Esophagus mucosa (tissue), 1 donor: ENCODE measurements at places on chromosomes 16 and 17. TPM values are rescaled to one million over a fixed set of nuclear protein-coding genes. Genes with fewer than 3 reads are reported as not detected.
A peak's percentile ranks its signal among the peaks of the same experiment; 100 is the strongest.

- peak; percentile 31 for ATAC-seq
Measured at GRCh38 chr16:7731141-7731540, 398.5 kb downstream of the RBFOX1 start.

GRCh38 chr16:57426356-57426755 lies 20.8 kb downstream of the CIAPIN1 start:
- no peak for ATAC-seq

DNA sequence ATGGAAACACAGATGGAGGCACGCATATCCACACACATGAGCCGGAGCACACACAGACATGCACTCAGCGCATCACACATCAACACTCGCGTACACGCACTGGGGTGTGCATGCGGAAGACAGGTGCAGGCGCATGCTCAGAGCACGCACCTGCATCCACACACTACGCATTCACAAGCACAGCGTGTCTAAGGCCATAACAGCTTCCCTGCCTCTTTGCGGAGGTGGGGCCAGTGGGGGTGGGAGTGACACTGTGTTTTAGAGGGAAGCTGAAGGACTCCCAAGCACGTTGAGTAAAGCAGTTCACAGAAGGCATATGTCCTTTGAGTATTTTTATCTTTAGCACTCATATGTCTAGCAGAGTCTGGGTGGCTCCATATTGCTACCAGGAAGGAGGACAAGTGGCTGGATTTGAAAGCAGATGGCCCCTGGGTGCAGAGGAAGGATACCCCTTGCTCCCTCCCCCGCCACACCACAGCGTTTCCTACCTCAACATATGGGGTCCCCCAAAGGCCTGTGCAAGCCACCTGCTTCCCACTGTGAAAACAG lies 68.6 kb upstream of the TOB1 start:
- no peak for ATAC-seq

The KRTAP4-7 gene
- not detected for total RNA-seq

The MT4 gene
- 8.4 TPM for total RNA-seq

The EPN3 gene
- total RNA-seq, result 38.5 TPM

DNA sequence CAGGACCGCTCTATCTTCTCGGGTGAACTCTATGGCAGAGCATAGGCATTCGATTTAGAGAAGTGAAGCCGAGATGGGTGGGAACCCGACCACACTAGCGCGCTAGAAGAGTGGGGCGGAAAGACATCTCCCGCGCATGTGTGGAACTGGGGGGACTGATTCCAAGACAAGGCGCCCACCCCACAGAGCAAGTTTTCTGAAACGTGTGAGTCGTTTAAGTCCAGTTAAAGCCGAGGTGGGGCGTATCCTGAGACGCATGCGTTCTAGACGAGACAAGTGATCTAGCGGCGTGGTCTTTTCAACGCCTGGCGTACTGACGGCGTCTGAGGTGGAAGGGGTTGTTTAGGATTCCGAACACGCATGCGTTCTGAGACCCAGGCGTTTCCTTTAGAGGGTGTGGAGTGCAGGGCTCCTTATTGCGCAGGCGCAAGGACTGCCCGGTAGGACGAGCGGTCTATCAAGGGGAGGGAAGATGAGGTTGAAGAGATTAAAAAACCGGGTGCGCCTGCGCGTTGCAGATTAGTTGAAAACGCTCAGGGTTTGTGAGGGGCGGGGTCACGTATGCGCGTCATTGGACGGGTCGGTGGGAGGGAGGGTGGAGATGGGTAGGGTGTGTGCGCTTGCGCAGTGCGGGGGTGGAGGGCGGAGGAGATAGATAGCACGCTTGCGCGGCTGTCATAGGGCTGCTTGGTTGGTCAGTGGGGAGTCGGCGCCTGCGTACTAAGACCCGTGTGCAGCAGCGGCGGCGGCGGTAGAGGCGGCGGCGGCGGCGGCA lies at the start of gene EIF5A:
TSS of gene EIF5A (plus strand) at position 718 of the 775 bp plus-strand sequence. CDS start 2,008 bp downstream, outside the sequence.
- ATAC-seq, result peak; percentile 92

The MT1M gene
- total RNA-seq, result 2.0 TPM

The SLC46A1 gene
- 1.7 TPM for total RNA-seq

- no peak for ATAC-seq
Measured at GRCh38 chr16:9469512-9469911, 378.1 kb downstream of the HAPSTR1 start.
